ENCODE measurements at places on chromosomes 5 and 9.
A peak's percentile ranks its signal among the peaks of the same experiment; 100 is the strongest.

GRCh38 chr5:68659881-68660280 lies 433.9 kb upstream of the SLC30A5 start:
- DNase-seq = no peak

GRCh38 chr9:134628354-134628736 lies 13.3 kb upstream of the COL5A1 start:
- DNase-seq = no peak

- no peak for DNase-seq
These were observed 56.8 kb upstream of the OLFM1 start for GRCh38 chr9:135030566-135031226.

DNA sequence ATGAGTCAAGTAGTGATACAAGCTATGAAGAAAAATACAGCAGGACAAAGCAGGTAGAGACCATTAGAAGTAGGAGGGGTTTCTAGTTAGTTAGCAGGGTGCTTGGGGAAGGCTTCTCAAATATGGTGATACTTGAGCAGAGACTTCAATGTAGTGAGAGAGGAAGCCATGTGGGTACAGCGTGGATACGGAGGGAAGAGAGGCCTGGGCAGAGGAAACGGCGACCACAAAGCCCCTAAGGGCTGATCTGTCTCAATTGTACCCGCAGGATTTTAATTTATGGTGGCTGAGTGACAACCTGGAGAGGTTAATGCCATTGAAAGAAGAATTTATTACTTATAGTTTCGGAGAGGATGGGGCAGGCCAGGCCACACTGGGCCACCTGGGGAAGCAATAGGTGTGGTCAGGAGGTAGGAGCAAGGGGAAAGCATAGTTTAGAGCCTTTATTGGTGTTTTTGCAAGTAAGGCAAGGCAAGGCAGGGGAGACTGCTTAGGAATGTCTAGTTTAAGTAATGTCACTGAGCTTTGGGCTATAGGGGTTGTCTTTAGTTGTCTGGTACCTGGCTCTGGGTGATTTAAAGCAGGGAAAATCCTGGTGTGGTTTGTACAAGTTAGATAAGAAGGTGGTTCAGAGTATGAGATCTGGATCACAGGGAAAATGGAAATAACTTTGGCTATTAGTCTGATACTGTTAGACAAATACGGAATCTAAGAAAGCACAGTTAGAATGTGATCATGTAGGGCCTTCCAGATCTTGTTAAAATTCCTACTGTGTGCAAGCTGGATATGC lies 42.6 kb downstream of the GCNT4 start:
- no peak for DNase-seq

DNA sequence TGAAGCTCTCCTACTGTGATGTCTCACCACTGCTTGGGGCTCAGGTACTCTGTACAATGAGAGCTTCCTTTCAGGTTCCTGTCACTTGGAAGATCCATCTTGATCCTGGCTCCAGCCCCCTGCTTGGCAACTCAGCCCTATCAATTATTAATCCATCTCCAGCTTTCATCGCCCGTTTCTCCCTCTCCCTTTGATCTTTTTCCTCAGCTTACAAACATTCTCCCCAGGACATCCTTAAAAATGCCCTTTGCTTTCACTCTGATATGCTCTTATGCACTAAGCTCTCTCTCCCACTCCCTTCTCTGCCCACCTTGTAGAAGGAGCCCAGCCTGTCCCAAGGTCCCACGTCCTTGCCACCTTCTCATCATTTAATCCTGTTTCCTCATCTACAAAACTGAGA lies 109.0 kb downstream of the FRMD3 start:
- peak; percentile 41 for DNase-seq

- no peak for DNase-seq
These were observed 171.1 kb downstream of the ARHGAP26 start for GRCh38 chr5:142941245-142941644.

GRCh38 chr5:78162253-78162862 lies 132.1 kb downstream of the AP3B1 start:
- DNase-seq = peak; percentile 56

- DNase-seq = peak; percentile 65
These were observed 121.5 kb downstream of the EHMT1 start for GRCh38 chr9:137740312-137740711.

DNA sequence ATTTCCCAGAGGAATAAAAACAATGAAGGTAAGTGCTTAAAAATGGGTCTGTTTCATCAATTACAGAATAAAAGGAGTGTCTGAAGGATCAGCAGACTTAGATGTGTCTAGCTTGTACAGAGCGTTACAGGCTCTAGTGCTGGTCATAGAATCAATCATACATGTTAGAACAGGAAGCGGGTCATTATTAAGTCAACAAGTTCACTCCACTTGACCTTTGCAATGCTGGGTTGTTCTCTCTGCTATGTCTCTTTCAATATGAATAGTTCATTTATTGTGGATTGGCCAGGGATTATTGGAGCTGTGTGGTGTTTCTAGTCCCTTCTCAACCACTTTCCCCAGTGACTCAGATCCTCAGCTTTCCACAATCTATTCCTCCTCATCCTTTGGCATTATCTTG lies 20.7 kb upstream of the EGFLAM start:
- DNase-seq = no peak

DNA sequence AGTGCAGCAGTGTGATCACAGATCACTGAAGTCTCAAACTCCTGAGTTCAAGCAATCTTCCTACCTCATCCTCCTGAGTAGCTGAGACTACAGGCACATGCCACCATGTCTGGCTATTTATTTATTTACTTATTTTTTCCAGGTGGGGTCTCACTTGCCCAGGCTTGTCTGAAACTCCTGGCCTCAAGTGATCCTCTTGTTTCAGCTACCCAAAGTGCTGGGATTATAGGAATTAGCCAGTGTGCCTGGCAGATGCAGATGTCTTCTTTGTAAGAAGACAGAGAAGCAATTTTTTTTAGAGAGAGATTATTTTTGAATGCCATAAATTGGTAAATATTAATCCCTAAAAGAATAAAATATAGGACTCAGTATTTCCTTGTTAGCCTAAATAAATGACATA lies 54.3 kb downstream of the CHSY3 start:
- DNase-seq = no peak

DNA sequence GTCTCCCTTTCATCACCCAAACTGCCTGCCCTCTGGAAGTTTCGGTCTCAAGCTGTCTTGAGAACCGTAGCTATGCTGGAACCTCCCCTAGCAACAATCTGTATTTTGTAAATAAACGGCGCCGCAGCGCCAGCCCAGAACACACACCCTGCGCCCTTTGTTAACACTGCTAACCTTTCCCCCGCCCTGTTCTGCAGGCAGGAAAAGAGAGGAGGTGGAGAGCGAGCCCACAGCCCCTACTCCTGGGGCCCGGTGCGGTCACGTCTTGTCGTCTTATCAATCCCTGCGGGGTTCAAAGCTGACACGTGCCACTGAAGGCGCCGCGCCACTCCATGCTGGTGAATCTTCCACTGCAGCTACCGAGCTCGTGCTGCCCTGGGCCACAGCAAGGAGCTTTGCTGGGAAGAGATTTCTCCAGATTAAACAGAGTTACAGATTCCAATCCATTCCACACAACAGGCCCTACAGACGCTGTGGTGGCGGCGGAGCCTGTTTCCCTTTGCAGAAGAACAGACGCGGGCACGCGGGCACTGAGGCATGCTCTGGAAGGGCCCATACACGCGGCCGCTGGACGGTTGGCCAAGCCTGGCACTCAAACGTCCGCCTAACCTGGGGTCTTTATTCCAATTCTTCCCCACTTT lies 25.3 kb downstream of the ZDHHC11B start:
- DNase-seq = peak; percentile 85

DNA sequence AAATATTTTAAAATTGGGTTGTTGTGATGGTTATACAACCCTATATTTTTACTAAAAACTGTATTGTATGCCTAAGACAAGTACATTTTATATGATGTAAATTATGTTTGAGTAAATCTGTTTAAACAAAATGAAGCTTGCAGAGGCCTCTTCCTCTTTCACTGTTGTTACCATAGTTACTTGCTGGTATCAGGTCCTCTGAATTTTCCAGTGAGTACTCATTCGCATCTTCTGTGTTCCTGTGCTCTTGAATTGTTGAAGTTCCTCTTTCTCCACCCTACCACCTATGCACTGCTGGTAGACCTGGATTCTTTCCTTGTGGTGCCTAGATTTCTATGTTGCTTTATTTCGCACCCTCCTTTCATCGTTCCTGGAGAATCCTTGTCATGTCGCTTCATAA lies 938.5 kb upstream of the ACO1 start:
- DNase-seq = no peak

DNA sequence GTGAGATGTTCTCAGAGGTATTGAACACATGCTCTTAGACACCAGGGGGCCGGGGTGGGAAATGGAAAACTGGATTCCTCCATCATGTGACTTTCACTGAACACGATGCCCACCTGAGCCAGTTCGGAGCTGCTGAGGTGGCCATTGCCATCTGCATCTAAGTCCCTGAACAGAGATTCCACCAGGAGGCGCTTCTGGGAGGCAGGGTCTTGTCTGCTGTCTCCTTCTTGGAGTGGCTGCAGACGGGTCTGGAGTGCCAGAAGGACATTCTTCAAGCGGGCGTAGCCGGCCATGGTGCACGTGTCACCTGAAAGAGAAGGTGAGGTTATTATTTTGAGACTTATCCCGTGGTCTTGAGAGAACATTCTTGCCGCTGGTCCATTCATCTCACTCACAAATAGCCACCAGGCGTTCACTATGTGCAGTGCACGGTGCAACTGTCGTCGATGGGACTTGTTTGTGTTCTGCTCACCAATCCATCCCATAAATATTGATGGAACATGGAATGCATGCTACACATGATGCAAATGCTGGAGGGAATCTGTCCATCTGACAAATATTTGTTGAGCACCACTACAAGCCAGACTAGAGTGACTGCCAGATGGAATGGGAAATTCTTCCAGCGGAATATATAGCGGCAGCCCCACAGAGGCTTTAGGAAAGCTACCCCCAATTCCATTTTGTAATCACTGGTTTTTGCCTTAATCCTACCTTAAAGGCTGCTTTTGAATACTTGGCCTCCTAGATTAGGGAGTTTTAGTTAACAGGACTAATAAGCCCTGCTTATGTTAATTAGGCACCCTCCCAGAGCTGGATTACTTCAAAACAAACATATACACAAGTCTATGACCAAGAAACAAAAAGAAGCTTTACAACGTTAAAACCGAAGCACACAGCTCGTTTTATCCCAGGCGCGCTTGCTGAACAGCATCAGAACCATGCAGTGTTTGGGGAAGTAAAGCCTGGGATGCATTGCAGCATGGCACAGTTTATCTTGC lies 264.8 kb downstream of the HSPA4 start:
- DNase-seq = no peak

DNA sequence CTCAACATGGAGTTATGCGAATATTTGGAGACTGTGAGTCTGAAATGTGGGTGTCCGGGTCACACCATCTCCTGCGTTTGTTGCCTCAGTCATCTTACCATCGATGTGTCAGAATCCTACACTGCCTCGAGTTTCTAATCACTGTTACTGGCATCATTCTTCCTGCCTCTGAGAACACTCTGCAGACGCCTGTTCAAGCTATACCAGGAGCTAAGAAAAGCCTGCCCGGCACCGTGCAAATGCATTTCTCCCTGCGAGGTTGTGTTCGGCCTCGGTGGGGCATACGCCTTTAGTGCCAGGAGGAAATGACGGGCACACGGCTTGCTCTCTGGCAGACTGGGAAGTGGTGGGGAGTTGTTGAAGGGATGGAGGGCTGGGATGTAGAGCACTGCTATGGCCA lies 31.2 kb upstream of the SLC25A51 start:
- DNase-seq = no peak

GRCh38 chr9:127878001-127878651 lies 651 bp upstream of the AK1 start:
- no peak for DNase-seq

DNA sequence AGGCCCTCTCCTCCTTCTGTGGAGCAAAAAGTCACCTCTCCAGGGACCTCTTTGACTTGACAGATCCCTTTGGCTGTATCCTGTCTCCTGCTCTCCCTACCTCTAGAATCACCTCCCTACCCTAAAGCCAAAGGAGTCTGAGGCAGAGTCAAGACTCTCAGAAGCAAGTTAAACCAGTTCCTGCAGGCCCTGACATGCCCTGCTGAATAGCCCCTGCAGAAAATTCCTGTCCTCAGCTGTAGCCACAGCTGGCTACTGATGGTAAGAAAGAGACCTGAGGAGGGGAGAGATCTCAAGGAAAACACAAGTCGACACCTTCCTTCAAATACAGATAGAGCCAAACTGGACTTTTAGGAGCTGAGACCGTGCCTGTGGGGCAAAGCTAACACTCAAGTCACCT lies 23.7 kb upstream of the UBAP2 start:
- peak; percentile 33 for DNase-seq

- no peak for DNase-seq
These were observed 20.7 kb downstream of the ZNF462 start for GRCh38 chr9:106883626-106884190.

- DNase-seq = no peak
These were observed 160.1 kb upstream of the SPRY4 start for GRCh38 chr5:142484821-142485387.

DNA sequence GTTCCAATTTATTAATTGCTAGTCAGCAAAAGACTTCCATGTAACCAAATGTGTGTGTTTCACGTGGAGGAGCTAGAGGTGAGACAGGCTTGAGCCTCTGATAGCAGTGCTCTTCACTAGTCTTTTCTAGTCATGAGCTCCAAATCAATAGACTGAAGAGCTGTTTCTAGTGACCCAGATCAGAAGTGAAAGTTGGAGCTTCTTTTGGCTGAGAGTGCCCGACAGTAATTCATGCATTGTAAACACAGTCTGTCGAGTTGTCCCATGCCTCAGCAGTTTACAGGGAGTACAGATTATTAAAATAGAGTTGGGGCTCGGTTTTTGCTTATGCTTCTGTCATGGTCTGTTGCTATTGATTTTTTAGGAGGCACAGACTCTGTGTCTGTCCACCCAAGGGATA lies 793.1 kb downstream of the DTWD2 start:
- peak; percentile 51 for DNase-seq

DNA sequence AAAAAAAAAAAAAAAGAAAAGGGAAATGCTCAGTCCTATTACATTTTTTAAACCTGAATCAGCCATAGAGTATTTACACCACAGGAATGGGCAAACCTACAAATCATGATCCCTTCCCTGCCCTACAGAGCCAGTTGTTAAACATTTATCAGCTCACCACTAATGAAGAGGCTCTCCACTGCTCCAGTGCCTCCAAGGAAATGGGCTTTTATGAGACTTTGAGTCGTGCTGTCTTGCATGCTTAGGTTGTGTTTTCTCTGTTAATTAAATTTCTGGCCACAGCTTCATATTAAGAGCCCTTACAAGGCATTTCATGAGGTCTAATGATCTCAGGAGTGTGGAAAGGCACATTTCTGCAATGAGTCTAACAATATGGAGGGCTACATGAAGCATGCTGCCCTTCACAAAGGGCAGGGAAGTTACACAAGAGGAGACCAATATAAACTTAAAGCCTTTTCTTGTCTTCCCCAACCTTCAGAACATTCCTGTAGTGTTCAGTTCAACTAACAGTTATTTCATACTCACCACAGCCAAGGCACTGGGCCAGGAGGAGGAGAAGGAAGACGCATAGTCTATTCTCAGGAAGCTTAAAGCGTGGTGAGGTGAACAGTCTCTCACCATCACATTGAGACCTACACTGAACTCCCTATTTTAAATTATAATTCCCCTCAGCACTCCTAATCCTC lies 140.1 kb upstream of the ABCA1 start:
- no peak for DNase-seq

GRCh38 chr5:132429463-132430440 lies 60.2 kb downstream of the SLC22A5 start:
- no peak for DNase-seq

- peak; percentile 26 for DNase-seq
These were observed 143.1 kb downstream of the ELAVL2 start for GRCh38 chr9:23682891-23683431.

GRCh38 chr5:4873652-4874051 lies 266.5 kb upstream of the ADAMTS16 start:
- DNase-seq = no peak

GRCh38 chr9:120609636-120610035 lies 29.7 kb upstream of the CDK5RAP2 start:
- DNase-seq = no peak

GRCh38 chr9:88984543-88984883 lies 6.8 kb upstream of the S1PR3 start:
- no peak for DNase-seq

All from eye (tissue), 1 donor.